ENCODE measurements at places on chromosomes 1 and 21.
A peak's percentile ranks its signal among the peaks of the same experiment; 100 is the strongest.

GRCh38 chr1:3026581-3027391 is 5.5 kb downstream of the ACTRT2 start:
- no peak for DNase-seq

DNA sequence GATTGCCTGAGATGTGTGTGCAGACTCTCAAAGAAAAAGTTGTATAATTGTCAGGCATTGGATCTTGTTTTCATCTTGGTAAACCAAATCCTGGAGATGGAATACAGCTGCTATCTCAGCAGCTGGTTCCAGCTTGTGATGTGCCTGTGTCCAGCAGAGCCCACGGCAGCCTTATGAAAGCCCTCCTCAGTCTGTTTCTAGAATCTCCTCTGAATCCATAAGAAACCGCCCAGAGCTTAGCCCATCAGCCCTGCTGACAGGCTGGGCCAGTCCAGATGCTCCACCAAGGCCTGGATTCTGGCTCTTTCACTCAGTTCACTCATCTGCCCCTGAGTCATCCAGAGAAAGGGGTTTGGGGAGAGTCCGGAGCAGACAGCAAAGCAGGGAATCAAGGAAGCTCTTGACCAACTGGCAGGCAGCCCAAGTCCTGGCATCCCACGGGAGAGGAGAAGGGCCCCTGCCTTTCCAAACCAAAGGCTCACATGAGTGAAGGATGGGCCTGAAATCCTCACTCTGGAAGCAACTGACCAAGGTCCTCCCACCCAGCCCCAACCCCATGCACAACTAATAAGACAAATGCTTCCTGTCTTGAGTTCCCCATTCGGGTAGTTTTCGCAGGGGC is 45.7 kb downstream of the NAV1 start:
- DNase-seq = no peak

GRCh38 chr1:110348050-110348449 is 8.9 kb downstream of the RBM15 start:
- DNase-seq = no peak

- peak; percentile 30 for DNase-seq
These were observed 52.7 kb downstream of the GLUL start for GRCh38 chr1:182338806-182339370.

DNA sequence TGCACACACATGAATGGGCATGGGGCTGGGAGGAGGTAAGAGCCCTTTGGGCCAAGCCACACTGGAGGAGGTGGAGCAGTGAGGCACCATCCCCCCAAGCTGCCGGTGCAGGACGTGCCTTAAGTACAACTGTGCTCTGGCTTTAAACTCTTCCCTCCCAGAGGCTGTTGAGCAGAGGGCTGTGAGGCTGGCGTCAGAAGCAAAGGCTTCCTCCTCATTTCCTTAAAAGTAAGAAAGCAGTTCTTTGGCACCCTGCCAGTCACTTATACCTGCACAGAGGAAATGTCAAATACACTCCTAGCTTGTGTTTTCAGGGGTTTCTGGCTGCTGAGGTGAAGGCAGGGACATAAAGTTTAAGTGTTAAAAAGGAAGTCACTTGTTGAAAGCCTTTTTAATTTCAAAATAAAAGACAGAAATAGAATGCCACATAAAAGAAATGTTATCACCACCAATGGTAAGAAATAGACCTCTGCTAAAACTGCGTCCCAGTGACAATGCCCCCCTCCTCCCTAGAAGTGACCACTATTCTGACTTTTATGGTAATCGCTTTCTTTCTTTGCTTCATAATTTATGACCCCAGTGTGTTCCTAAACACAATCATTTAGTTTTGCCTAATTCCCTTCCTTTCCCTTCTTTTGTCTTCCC is 33.0 kb downstream of the LAMC2 start:
- peak; percentile 26 for DNase-seq

- DNase-seq = no peak
These were observed 484.5 kb upstream of the DAB1 start for GRCh38 chr1:57908147-57908890.

DNA sequence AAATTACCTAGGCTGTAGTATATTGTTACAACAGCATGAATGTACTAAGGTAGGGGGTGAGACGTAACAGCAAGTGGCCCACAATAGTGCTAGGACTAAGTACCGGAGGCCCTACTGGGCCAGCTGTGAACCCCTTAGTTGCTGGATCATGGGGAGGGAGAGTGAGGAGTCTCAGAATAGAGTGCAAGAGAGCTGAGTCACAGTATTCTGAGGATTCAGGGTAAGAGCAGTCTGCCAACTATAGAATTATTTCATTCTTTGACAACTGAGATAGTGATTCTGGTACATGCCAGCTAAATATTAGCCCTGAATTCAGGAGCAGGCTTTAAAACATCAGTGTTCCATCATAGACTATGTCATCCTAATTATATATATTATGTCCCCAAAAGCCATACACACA is 218.7 kb downstream of the TM2D1 start:
- no peak for DNase-seq

DNA sequence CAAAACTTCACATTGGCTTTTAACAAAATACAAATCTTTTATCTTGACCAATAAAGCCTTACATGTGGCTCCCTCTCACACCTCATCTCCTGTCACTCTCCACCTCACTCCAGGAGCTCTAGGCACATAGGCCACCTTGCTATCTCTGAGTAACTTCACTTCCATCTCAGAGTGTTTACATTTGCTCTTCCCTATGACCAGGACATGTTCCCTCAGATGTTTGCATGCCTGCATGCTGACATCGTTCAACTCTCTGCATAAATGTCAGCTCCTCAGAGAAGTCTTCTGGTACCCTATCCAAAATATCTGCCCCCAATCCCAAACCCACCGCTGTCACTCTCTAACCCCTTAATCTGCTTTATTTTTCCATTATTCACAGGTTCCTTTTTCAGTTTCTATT is 110.9 kb downstream of the TOMM20 start:
- no peak for DNase-seq
